DMS153 (cell line): ENCODE measurements at places on chromosomes 3 and 15.
A peak's percentile ranks its signal among the peaks of the same experiment; 100 is the strongest.

GRCh38 chr3:100796556-100796955 is 87.3 kb downstream of the TFG start:
- no peak for DNase-seq

DNA sequence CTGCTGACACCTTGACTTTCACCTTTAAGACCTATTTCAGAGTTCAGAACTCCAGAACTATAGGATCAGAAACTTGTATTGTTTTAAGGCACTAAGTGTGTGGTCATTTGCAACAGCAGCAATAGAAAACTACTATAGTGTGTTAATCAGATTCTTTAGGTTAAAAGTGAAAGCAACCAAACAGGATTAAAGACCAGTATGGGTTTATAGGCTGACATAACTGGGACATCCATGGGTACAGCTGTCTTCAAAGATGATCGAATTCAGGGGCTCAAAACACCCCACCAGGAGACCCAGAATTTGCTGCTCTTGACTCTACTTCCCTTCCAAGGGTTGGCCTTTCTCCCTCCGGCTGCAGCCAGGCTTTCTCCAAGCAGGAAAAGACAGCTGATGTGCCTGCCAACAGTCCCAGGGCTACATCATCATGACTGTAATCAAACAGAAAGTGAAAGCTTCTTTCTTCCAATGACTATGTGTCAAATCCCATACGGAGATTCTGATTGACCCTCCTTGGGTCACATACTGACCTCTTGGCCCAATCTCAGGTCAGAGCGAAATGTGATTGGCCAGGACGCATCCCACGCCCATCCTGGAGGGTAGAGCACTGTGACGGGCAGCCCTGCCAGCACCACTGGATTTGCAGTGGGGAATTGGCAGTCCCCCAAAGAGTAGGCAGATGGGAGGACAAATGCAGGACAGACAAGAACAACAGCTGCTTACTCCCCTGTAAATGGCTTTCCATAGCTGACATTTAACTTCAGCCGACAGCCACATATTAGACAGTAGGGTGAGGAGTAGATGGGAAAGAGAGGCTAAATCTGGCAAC is 51.4 kb upstream of the RNF7 start:
- peak; percentile 81 for DNase-seq

- DNase-seq: no peak
Observed at GRCh38 chr3:103949693-103950092, 1417.0 kb upstream of the ALCAM start.

GRCh38 chr15:64599716-64600115 is 139.3 kb downstream of the ZNF609 start:
- DNase-seq: no peak

DNA sequence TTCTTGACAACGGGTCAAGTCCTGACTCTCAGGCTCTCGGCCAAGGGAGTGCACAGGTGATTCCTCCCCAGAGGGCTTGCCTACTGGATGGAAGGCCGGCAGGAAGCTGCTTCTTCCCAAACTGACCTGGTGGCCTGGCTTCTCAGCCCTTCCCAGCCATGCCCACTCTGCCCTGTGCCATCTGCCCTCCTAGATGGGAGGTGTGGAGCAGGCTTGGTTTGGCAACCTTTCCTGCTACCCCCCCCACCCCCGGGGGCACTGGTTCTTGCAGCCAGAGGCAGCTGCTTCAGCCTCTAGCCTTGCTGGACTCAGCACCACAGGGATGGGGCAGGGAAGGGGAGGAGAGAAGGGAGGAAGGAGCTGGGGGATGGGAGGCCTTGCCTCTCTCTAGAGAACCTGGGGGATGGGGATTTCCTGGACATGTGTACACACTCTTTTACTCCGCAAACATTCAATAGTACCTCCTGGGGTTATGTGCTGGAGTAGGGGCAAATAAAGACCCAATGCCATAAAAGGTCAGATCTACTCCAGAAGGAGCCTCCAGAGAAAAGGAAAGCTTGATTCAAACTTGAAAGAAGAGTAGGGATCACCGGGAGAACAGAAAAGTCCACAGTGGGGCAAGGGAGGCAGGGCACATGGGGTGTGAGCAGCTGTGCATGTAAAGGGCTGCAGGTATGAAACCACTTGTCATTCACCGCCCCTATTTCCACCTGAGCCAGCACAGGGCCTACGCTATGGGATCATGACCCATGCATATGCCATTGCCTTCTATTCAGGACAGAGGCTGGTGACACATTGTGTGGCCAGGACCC is 4.2 kb upstream of the DAPK2 start:
- peak; percentile 80 for DNase-seq

DNA sequence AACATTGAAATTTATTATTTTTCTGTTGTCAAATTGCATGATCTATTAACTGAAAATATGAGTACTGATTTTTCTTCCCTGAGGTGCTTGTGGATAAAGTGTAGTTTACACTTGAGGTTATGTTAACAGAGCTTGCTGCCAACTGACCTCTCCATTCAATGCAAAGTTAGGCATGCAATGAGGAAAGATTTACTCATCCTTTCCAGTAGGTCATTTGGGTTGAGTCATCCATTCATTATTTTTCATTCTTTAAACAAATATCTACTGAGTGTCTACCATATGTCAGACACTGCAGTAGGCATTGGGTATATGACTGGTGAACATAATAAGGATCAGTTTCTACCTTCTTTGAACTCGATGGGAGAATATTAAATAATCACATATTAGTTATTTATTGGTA is 604.1 kb downstream of the EDEM1 start:
- DNase-seq: peak; percentile 0
